ENCODE measurements at places on chromosomes 12 and 14. TPM values are rescaled to one million over a fixed set of nuclear protein-coding genes. Genes with fewer than 3 reads are reported as not detected.

Gene C12orf56
- total RNA-seq, result not detected

Gene ALG10B
- 5.2 TPM for total RNA-seq

Gene FSCB
- total RNA-seq, result not detected

Gene SERPINA1
- not detected for total RNA-seq

Gene TMEM229B
- total RNA-seq, result 0.40 TPM

Gene KRT3
- not detected for total RNA-seq

Gene GPX2
- not detected for total RNA-seq

Gene ABCD2
- not detected for total RNA-seq

Gene CCDC177
- not detected for total RNA-seq

Gene KRT79
- not detected for total RNA-seq

Gene EIF2S3B
- 7.8 TPM for total RNA-seq
